ENCODE measurements at places on chromosomes 12 and 14.

- no peak for DNase-seq
Measured at GRCh38 chr14:74508292-74508731, 14.7 kb downstream of the ISCA2 start.

GRCh38 chr12:24902511-24903328, 46.2 kb downstream of the BCAT1 start:
- DNase-seq, result no peak

DNA sequence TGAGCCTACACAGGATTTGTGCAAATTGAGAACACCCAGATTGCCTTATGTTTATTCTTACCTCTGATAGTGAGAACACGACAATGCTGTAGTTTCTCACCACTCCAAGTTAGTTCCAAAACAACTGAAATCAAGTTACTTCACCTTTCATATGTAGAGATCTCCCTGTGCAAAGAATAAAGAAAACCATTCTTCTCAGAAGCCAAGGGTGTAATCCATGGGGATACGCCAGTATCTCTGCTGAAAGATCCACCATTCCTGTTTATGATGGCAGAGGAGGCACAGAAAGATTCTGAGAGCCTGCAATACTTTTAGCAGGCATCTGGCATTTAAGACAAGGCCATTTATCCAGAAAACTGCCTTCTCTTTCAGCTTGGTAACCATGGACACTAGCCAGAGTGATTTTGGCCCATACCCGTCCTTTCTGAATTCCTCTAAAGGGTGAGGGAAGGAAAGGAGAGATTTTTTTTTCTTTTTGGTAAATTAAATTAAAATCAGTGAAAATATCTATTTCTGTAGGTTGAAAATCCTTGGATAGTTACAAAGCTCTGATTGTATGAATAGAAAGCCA, 355.4 kb upstream of the FAR2 start:
- no peak for DNase-seq

DNA sequence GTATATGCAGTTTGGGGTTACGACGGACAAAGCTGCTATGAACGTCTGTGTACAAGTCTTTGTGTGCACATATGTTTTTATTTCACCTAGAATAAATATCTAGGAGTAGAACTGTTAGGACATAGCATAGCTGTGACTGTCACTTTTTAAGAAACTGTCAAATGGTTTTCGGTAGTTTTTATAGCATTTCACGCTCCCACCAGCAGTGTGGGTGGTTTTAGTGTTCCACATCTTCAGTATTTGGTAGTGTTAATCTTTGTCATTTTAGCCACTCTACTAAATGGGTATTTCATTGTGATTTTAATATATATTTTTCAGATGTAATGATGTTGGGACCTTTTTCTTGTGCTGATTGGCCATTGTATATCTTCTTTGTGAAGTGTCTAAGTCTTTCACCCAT, 109.1 kb upstream of the BCAT1 start:
- no peak for DNase-seq

DNA sequence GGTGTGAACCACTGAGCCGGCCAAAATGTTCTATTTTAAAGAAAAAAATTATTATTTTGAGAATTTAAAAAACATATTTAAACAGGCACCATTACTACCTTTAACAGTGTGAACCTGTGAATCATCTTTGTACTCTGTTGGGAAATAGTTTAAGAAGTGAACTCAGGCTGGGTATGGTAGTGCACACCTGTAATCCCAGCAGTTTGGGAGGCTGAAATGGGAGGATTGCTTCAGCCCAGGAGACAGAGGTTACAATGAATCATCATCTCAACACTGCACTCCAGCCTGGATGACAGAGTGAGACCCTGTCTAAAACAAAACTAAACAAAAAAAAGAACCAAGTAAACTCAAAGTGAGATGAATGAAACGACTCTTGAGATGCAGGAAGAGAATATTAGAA, 3.1 kb upstream of the WDR89 start:
- no peak for DNase-seq

DNA sequence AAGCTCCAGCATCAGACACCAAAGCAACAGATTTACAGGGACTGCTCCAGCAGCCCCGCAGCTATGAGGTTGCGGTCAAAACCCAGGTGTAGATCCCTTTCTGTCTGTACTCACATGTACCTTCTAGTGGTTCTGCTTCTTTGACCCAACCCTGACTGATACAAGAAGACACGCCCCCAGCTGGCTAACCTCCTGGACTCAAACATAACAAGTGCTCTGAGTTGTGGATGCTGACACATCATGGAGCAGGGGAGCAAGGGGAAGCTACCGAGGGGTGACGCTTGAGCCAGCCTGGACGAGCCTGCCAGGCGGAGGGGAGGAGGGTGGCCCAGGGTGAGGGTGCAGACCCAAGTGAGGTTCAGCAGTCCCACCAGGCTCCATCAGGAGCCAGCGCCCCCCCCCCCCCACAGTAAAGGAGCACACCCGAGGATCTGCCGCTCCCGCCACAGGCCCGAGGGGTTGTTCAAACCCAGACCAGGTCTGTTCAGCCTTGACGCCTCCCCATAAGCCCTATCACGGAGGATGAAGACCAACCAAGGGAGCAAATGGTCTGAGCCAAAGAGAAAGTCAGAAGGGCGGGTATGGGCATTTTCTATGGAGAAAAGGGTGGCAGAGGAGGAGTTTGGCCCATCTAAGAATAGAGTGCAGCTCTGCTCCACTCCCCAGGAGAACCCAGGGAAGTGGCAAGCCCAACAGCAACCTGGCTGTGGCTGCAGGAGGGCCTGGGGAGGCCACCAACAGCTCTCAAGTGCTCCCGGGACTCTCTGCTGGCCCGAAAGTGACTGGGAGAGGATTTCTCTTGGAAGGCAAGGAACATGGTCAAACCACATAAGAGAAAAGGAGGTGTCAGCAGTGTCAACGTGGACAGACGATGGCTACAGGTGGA, 229.4 kb downstream of the BCL11B start:
- DNase-seq, result no peak

DNA sequence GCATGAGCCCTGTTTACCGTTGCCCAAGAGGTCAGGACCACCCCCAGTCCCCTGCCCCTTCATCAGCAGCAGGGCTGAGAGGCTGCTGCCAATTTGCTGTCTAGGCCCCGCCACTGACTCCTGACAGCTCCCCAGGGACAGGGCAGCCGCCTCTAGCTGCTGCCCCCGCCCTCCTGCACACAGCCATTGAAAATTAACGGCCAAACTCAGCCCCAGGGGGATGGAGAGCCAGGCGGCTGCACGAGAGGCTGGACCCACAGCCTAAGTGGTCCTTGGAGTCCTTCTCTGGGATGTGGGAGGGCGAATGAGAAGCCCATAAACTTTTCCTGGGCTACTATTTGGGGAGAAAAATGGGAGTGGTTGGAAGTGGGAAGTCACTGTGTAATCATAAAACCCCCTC, 4.6 kb downstream of the FOXN4 start:
- DNase-seq, result no peak

DNA sequence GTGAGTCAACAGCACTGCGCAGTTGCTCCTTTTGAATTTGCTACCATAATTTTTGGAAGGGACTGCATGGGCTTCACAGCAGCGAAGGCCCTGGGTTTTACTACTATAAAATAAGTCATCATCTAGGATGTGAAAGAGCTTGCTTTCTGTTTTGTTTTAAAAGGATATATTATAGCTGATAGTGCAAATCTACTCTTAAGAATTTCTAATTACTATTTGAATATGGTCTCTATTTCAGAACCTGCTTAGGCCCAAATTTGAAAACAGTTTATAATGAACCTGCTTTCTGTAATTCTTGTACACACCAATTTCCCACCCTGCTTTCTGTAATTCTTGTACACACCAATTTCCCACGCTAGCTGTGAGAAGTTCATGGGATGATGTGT, 73.0 kb downstream of the SRGAP1 start:
- no peak for DNase-seq

DNA sequence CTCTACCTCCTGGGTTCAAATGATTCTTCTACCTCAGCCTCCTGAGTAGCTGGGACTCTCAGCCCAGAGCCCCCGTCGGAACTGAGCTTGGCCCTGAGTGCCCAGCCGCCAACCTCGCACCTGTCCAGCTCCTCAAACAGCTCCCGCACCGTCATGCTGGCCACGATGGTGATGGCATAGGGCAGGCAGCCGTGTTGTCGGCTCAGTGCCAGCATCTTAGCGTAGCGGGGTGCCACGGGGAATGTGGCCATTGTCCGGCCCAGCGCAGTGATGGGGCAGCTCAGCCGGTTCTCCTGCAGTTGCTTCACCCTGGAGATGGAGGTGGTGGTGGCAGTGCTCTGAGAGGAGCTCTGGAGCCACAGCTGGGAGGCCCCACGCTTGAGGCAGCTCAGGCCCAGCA, 32.4 kb downstream of the DHX37 start:
- no peak for DNase-seq

GRCh38 chr14:77260199-77260598, 10.8 kb downstream of the NGB start:
- DNase-seq, result no peak

DNA sequence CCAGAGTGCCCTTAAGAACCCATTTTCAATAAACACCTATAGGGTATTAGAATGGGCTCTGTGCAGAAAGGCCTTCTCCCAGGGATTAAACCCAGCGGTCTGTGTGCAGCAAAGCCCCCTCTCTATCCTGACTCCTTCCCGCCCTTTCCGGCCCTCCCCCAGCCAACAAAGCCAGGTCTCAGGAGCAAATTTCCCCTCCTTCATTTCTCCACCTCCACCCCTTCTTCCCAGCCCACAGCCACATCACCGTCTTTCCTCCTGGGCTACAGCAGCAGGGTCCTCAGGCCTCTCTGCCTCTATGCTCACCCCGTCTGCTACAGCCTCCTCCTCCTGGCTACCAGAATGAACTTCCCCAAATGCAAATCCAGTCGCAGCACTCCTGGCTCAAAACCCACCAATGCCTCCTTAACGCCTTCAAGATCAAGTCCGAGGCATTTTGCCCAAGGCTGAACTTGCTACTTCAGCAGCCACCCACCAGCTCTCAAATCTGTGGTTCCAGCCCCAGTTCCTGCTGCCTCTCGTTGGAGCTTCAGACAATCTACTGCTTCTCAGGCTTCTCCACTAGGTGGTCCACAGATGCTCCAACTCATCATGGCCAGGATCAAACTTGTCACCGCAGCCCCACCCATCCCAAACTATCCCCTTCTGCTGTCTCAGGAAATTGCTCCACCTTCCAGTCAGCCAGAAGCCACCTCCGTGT, 134.8 kb downstream of the BCL11B start:
- no peak for DNase-seq

DNA sequence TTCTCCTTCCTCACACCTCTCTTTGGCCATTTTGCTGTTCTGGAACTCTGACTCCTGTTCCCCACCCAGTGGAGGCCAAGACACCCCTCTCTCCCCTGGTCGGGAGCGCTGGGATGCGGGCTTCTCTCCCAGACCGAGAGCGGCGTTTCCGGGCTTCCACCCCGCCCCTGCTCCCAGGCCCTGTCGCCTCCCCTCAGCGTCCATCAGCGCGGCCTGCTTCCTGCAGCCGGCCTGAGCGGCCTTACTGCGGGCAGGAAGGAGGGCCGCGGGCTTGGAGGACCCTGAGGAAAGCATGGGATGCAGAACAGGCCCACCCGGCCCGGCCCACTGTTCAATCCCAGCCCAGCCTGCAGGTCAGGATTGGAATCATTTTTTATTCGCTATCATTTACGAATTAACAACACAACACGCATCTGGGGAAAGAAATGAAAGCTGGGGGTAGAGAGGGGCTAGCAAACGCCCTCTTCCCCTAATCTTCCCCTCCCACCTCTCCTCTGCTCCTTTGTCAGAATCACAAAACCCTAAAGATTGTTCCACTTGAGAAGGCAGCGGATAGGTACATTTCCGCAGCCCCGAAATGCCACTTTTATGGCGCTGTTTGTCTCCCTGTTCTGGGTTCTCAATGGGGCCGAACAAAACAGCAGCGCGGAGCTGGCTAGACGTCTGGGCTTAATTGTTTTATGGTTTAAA, 3.8 kb upstream of the HOXC8 start:
- no peak for DNase-seq

DNA sequence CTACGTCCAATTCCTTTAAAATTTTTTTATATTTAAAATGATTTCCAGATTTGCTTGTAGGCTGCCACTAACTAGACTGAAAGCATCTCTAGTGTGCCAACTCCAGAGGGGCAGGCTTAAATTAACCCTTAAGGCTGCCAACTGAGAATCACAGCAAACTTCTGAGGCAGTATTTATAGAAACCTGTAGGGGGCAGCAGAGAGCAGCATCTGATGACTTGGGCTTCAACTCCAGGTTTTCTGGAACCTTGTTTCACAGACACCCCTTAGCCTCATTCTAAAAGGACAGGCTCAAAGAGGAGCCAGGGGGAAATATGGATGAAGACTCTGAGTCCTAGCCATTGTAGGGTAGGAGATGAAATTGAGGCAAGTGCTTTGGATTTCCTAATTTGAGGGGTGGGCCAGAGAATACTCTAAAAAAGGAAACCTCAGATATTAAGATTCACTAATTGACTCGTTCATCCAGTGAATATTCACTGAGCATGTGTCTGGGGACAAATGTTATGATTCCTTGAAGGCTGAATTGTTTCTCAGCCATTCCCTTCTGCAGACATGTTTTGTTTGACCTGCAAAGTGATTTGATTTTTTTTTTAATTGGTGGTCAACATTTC, 63.3 kb upstream of the HSPB8 start:
- DNase-seq, result no peak

DNA sequence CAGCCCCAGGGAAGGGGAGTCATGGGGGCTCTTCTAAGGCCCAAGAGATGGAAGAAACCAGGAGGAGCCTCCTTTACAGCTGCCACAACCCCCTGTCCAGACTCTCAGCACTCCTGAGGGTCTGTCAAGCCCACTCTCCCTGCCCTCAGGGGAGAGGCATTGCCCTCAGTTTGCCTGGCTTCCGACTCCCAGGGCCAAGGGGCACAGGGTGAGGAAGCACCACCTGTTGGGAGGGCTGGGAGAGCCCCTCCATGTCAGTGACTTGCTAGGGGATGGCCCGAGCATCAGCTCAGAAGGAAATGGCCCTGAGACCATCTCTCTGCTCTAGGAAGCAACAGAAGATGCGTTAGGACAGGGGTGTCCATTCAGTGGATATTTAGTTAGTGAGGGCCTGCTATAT, 36.1 kb downstream of the LTBP2 start:
- DNase-seq, result no peak

DNA sequence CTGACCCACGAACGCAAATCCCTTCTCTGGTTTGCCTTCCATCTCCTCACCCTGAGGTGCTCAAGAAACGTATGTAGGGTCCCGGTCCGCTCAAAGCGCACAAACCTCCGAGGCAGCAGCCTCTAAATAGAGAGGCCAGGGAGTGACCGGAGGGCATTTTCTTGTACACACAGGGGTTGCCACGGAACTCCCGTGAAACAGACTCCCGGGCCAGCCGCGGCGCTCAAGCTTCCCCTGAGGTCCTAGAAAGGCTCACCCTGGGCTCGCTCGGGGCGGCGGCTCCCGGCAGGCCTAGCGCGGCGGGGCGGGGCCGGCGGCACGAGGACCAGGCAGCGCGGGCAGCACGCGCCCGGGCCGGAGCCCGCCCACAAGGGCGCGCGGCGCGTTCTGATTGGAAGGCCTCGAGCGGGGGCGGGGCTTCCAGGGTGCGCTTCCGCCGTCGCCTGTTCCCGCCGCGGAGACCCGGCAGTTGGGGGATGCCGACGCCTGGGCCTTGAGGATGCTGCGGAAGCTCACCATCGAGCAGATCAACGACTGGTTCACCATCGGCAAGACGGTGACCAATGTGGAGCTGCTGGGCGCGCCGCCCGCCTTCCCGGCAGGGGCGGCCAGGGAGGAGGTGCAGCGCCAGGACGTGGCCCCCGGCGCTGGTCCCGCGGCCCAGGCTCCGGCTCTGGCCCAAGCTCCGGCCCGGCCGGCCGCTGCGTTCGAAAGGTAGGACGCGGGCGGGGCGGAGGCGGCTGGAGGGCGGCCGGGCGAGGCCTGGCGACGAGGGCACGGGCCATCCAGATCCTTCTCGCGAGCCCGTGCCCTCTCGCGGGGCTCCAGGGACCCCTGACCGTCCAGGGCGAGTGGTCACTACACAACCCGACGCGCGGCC, at the start of gene TDRD9:
TDRD9 (plus strand) TSS at position 446 of the 880 bp plus-strand sequence; CDS start at position 500, 54 bp downstream.
- DNase-seq, result no peak
